ENCODE measurements at places on chromosomes 1 and 21.

DNA sequence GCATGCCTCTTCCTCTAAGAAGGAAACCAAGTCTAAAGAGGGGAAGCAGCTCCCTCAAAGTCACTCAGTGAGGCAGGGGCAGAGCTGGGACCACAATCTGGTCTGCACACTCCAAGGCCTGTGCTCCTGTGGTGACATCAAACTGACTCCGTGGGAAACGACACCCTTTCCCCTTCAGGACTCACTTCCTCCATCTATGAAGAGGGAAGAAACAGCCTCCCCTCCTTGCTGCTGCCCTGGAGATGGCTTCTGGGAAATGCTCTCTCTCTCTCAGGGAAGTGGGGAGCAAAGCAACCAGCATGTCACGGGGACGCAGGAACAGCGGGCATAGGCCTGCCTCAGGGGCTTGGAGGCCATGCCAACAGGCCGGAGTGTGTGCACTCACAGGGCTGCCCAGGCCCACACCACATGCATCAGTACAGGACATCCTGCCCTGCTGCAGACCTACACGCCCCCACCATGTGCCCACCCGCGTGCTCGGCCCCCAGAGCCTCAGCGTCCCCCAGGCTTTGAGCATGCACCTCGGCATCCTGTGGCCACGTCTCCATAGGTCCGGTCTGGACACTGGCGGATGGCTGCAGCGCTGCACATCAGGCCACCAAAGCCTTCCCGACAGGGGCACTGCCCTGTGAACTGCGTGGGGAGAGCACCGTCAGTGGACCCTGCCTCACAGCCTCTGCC lies 25.7 kb downstream of the LAMB3 start:
- no peak for DNase-seq

DNA sequence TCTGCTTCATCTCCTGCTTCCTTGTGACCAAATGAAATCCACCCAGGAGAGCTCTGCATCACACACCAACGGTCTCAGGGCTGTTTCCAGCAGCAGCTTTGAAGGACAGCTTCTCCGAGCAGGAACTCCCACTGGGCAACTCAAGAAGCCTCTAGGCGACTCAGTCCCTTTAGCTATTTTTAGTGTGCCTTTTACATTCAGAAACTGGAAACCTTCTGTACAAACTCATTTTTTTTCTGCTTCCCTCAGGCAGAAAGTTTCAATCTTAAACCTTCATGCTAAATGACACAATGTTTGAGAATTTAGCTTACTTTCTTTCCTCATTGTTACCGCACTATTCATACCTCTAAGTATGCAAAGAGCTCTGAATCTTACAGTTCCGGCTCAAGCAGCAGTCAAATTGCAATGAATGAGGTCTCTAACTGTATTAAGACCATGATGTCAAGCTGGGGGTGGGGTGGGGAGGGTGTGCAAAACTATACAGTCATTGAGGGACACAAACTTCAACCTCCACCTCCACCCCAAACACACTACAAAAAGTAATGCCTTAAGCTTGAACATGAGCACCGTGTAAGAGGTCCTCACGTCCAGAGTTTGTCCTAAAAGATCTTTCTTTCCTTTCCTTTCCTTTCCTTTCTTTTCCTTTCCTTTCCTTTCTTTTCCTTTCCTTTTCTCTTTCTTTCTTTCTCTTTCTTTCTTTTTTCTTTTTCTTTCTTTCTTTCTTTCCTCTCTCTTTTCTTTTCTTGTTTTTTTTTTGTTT lies 16.4 kb upstream of the TARBP1 start:
- no peak for DNase-seq

- DNase-seq, result no peak
These were observed 23.3 kb downstream of the NAV1 start for GRCh38 chr1:201562257-201562656.

- DNase-seq, result no peak
These were observed 24.9 kb downstream of the ZNF697 start for GRCh38 chr1:119623193-119623515.

DNA sequence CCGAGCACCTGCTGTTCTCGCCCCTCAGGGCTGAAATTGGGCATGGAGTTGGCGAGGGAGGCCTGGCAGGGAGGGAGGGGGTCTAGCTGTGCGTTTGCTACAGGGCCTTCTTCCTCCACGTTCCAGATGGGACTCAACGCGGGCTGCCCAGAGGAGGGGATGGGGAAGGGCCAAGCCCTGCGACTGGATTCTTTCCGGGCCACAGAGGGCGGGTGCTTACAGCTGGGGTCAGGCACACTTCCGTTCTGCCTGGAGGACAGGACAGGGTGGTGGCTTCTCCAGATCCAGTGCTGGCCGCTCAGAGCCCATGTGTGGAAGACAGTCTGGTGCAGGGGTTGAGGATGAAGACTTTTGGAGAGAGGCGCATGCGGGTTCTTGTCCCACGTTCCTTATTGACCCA lies 90.0 kb downstream of the EDEM3 start:
- no peak for DNase-seq

- DNase-seq, result no peak
These were observed 38.4 kb downstream of the UTP25 start for GRCh38 chr1:209866201-209866600.

- DNase-seq, result peak; percentile 94
These were observed 150.3 kb upstream of the IRF2BP2 start for GRCh38 chr1:234760303-234760723.

- DNase-seq, result peak; percentile 38
These were observed 222.0 kb downstream of the TRABD2B start for GRCh38 chr1:47774986-47775834.

DNA sequence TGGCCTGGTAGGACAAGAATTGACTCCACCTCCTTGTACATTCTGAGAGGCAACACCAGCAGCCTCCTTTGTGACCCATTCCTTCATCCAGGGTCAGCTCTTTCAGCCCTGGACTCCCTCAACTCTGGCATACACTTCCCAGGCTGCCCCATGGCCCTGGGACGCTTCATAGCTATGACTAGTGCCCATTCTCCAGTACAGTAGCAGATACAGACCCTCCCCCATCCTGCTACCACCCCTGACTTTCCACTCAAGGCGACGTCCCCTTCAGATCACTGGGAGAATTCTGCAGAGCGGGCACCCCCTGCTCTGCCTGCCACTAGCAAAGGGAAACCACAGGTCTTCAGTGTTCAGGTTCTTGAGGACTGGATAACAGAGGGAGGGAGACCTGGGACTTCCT lies 99.7 kb upstream of the HMGB4 start:
- DNase-seq, result no peak

- DNase-seq, result no peak
These were observed 31.4 kb downstream of the VASH2 start for GRCh38 chr1:212981571-212982328.

- DNase-seq, result peak; percentile 85
These were observed 28.2 kb upstream of the FCRL4 start for GRCh38 chr1:157626099-157626498.

- peak; percentile 84 for DNase-seq
These were observed 2.6 kb downstream of the COL16A1 start for GRCh38 chr1:31701091-31701736.

- no peak for DNase-seq
These were observed 19.1 kb downstream of the ZCCHC17 start for GRCh38 chr1:31315902-31316301.

GRCh38 chr1:157504646-157505045 lies 47.7 kb downstream of the FCRL5 start:
- peak; percentile 40 for DNase-seq

GRCh38 chr1:24944318-24944717 lies 14.2 kb upstream of the RUNX3 start:
- DNase-seq, result no peak

DNA sequence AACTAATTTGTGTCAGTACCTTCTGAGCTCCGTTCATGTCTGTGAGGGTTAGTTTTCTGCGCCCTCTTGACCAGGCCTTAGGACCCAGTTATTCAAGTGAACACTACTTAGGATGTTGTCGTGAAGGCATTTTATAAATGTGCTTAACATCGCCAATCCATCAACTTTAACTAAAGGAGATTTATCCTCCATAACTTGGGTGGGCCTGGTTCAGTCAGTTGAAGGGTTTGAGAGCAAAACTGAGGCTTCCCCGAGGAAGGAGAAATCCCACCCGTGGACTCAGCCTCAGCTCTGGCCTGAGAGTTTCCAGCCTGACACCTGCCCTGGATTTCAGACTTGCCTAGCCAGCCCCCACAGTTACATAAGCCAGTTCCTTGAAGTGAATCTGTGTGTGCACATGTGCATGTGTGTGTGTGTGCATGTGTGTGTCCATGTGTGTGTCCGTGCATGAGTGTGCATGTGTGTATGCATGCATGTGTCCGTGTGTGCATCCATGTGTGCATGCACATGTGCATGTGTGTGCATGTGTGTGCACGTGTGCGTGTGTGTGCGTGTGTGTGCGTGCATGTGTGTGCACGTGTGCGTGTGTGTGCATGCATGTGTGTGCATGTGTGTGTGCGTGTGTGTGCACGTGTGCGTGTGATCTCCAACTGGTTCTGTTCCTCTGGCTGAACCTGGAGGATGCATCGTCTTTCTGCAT lies 62.1 kb upstream of the PDE9A start:
- no peak for DNase-seq

DNA sequence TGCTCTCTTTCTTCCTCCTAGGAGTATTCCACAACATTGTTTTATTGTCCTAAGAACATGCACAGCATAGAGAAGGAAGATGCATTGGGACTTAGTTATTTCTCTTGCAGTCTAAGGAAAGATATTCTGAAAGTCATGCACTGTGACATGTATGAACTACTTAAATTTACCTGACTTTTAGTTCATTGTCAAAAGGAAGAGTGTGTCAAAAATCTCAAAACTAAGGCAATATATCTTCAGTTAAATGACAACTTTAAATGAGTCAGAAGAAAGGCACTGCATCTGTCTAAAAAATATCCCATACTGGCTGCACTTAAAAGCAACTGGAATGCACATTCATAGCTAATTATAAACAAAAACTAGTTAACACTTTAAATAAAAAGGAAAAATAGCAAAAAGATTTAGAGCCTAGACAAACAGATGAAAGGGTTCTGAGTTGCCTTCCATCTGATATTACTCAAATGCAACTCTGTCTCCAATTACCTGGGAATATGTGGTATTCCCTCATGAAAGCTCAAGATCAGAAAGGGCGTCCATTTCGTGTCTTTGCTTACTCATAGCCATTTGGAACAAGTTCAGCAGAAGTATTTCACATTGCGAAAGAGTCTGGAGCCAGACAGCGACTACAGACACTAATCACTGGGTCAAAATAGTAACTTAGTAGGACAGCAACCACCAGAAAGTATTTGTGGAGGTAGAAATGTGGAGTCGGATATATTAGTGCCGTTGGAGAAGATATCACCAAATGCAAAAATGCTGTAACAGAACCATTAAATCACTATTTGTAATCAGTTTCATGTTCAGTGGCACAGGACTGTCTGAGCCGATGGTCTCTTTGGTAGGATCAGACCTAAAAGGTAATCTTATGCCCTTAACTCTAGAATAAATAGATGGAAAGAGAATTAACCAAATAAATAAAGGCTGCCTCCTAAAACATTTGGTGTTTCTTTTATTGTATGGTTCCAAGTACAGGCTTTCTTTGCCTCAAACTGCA lies 225.7 kb downstream of the GREM2 start:
- no peak for DNase-seq

DNA sequence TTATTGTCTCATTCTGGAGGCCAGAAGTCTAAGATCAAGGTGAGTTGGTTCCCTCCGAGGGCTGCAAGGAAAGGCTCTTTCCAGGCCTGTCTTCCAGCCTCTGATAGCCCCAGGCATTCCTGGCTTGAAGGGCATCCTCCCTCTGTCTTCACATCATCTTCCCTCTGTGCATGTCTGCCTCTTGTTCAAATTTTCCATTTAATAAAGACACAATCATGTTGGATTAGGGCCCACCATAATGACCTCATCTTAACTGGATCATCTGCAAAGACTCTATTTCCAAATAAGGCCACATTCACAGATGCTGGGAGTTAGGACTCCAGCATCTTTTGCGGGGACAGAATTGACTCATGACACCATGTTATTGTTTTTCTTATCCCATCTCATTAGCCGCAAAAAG lies 24.5 kb downstream of the HUNK start:
- DNase-seq, result no peak

DNA sequence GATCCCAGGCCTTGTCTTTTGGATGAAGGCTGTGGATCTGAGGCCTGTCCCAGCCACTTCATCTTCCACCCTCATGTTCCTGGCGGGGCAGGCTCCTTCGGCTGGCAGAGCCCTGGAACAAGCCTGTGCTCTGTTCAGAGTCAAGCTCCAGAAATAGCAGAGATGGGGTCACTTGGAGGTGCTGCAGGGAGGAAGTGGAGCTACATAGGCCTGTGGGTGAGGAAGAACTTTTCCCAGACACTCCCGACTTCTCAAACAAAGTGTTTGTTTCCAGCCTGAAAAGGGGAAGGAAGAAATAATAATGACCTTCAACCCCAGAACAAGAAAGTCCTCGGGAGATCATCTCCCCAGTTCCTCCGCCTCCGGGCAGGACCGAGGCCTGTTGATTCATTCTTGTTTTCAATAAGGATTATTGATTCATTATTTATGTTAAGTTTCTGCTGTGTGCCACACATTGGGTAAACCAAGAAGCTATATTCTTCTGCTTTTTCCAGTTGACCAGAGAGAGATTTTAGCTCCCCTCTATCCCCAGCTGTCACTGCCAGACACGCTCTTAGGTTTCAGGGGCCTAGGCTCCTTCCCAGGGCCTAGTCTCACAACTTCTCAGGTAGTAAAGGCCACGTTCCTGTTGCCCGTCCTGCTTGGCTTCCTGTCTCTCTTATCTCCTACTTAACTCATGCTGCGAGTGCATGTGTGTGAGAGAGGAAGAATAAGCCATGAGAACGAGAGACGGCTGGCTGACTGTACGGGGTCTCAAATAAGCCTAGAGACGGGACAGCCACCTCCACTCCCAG lies 16.9 kb downstream of the IKBKE start:
- DNase-seq, result peak; percentile 56

GRCh38 chr1:179493323-179493722 lies 82.4 kb downstream of the NPHS2 start:
- DNase-seq, result no peak

DNA sequence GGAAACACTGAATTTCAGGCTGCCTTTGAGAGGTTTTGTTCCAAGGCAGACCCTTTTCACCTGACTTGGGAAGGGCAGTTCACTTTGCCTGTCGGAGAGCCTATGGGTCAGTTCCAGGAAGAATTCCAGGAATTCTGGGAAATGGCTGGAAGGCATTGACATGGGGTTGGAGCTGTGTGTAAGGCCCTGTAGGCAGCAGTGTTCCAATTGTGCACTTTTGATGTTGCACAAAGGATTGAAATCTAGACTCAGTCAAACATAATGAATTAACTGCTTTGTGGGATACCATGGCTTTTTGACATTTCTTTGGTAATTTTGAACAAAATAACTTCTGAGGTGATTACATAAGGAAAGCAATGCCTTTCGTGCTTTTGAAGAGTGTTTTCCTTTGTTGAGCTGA lies 184.6 kb downstream of the SDCCAG8 start:
- peak; percentile 66 for DNase-seq

GRCh38 chr1:212205006-212205405 lies 80.2 kb upstream of the PPP2R5A start:
- DNase-seq, result no peak

- DNase-seq, result no peak
These were observed 21.0 kb downstream of the KCND3 start for GRCh38 chr1:111968511-111968910.

DNA sequence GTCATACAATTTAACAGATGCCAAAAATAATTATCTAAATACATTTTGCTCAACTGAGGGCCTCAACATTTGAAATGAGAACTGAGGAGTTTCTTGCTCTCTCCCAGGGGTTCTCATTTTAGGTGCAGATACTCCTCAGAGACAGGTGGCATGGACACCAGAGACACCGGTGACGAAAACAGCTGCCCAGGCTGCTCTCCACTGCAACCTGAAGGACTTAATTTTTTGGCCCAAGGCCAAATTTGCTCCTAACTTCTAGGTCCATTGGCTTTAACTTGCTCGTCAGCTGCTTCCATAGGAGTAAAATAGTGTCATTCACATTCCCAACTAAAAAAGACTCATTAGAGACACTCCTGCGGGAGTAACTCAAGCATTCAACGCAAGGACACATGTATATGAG lies 87.0 kb downstream of the NRIP1 start:
- DNase-seq, result no peak

All from mesendoderm (in vitro differentiated cells).